ENCODE measurements at places on chromosomes 2 and 18.

DNA sequence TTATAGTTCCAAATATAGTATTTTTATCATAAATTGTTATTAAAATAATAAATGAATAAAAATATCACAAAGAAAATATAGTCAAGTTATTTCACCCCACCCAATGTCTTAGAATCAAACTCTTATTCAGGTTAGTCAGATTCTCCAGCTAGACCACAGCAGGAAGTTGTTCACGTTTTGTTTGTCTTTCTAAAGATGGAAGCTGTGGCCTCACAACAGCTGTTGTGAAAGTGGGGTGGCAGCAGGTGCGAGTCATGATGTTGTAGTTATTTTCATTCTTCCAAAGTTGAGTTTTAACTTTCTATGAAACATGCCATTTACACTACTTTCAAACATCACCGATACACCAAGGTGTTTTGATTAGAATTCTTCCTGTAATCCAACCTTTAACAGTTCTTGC is 272.9 kb downstream of the SLC8A1 start:
- DNase-seq: no peak

GRCh38 chr18:43396266-43396665 is 119.0 kb upstream of the SYT4 start:
- peak; percentile 5 for DNase-seq

DNA sequence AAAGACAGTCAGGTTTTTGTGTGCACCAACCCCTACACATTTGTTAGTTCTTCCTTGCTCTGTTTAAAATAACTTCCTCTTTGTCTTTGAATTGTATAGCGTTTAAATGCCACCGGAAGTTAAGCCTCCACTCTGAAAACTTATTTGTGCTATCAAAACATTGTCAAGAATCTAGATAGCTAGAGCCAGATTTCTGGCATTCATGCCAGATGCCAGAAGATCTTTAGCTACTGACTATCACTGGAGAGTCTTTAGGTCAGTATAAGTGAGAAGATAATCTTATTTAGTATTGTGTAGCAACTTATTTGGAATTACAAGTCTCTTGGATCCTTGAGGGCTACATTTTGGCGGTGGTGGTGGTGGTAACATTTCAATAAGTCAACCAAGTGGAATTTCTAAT is 63.4 kb upstream of the ADAM23 start:
- no peak for DNase-seq

DNA sequence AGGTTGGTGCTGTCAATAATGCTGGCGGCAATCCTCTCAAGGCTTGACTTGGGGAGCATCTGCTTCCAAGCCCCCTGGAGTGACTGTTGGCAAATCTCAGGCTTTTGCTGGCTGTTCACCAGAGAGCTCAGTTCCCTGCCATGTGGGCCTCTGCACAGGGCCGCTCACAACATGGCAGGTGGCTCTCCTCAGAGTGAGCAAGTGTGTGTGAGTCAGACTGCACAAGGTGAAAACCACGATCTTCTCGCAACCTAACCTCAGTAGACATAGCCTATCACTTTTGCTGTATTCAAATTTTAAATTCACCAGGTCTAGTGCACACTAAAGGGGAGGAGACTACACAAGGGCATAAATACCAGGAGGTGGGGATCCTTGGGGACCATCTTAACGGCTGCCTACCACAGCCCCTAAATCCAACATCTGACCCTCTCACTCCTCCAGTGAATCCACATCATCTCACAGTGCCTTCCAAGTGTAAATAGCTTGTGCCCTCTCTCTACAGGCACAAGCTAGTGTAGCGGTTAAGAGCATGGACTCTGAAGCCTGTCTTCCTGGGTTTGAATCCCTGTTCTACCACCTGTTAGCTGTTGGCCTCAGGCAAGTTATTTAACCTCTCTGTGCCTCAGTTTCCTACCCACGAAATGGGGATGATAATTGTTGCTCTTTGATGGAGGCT is 187.7 kb upstream of the CXCR4 start:
- DNase-seq: no peak

- DNase-seq: peak; percentile 65
Measured at GRCh38 chr18:3447068-3447894, 2.7 kb upstream of the TGIF1 start.

DNA sequence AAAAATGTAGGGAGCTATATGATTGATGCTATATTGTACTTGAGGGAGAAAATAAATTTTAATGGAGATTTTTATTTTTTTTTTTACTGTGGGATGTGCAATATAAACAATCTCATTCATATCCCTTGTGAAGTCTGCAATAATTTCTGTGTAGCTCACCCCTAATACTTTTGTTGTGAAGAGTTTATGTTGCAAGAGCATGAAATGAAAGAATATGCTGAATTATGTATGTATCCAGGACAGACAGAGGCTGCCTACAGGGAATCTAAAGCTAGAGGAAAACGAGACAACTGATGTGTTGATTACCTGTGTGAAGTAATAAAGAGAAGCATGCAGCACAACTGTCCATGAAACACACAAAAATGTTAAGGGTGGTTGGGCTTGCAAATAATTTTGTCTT is 643.3 kb downstream of the DCDC2C start:
- no peak for DNase-seq

Data from fibroblast of skin of scalp (primary cell).